GM20000 (cell line): ENCODE measurements at places on chromosomes 1 and 21.

GRCh38 chr1:25531082-25531461 is 12.3 kb upstream of the LDLRAP1 start:
- no peak for DNase-seq

DNA sequence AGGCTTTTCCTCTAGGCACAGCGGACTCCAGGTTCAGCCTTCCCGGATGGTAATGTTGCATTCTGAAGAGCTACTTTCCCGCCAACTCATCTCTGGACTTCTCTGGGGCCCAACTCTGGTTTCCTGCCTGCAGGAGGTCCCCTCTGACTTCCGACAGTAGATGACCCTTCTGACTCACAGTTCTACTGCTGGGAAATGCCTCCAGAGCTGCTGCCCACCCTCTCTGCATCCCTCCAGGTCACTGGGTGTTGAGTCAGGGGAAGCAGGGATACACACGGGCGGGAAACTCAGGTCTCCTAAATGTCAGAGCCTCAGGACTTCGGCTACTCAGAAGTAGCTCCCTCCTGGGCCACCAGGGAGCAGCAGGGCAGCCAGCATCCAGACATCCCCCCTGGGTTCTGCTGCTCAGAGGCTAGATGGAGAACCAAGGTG is 2.1 kb upstream of the KIF21B start:
- peak; percentile 58 for DNase-seq

GRCh38 chr1:78549891-78550290 is 59.1 kb downstream of the PTGFR start:
- no peak for DNase-seq

DNA sequence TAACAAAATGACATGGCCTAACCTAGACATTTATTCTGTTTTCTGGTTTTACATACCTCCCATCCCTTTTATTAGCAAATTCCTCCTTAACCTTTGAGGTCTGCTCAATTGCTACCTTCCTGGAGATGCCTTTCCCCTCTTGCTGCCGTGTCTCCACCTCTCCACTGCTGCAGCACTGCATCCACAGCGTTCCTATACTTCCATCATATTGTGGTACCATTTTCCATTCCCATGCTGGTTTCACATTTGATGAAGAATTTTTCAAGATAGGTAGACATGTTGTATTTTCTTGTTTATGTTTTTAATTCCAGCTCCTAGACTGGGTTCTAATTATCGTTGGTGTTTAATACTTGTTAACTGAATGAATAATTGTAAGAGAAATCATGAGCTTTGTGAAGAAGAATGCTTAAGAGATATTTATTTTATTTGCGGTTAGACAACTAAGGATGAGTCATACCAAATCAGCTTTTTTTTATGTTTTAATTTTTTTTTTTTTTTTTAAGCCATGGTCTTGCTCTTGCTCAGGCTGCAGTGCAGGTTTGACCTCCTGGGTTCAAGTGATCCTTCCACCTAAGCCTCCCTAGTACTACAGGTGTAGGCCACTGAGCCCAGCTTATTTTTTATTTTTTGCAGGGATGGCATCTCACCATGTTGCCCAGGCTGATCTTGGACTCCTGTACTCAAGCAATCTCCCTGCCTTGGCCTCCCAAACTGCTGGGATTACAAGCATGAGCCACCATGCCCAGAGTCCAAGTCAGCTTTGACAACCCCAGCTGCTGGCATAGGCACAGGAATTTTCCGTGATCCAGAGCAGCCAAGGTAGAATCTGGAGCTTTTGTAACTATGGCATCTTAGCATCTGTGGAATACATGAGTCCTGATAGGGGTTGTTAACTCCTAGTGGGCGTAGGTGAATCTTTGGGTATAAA is 44.0 kb downstream of the ATP6V1G3 start:
- no peak for DNase-seq

DNA sequence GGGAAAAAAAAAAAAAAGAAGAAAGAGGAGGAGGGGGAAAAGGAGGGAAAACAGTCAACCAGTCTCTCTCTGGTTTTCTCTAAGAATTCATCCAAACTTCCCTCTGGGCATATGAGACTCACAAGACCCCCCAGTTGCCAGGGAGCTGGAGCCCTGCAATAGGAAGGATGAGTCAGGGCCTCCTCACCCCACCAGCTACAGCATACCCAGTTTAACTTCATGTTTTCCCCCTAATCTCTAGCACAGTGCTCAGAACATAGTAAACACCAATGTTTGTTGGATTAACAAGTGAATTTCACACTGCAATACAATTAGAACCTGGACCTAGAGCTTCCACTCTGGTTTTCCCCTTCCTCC is 7.8 kb downstream of the F11R start:
- no peak for DNase-seq

DNA sequence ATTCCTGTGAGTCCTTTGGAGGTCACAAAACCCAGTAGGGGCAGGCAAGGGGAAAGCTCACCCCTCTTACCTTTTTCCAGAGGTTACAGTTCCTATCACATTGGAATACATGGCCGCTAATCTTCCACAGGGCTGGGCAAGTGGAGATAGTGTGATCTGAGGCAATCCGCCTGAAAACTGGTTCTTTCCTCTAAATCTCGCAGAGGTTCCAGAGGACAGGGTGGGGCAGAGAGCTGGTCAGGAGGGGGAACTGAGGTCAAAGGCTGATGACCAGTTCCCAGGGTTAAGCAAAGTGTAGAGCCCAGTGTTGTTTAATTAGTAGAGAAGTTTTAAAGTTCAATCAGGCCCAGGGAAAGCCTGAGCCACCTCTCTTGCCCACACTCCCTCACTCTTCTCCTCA is at the start of gene SERPINC1:
Gene SERPINC1, minus strand, starts transcription at position 179 of the 400 bp plus-strand sequence. Its CDS starts 68 bp downstream, at position 111.
- no peak for DNase-seq

DNA sequence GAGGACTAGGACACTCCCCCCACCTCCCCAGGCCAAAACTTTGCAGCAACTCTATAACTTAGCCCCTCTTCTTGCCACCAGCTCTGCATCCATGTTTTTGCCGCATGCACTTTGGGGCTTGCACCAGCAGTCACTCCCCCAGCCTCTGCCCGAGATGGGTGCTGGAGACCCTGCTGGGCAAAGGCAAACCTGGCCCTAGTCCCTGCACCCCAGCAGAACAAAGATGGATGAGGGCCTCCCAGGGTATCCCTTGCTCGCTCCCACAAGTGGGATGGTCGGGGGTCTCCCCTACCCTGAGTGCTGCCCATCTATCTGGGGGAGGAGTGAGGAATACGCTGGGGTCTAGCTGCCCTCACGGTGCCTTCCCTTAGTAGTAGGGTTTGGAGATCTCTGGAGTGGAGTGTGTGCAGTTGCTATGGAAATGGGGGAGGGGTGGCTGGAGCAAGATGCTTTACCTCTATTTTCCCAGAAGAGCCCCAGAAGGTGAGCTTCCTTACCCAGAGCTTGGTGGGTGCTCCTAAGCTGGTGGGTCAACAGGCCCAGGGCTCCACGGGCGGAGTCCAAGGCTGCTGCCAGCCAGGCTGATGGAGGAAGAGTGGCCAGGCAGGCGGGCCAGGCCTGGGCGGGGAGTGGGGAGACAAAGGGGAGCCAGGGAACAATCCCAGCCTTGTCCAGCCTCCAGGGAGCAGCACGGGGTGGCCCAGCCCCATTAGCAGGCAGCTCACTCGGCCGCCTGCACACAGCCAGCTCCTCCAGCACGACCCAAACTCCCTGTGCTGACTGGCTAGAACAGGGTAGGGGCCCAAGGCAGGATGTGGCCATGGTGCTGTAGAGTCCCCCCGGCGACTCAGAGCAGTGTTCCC is at the start of gene PAQR6:
Gene PAQR6, minus strand, starts transcription at position 597 of the 863 bp plus-strand sequence. CDS start 1,325 bp downstream, outside the sequence.
- DNase-seq, result no peak

DNA sequence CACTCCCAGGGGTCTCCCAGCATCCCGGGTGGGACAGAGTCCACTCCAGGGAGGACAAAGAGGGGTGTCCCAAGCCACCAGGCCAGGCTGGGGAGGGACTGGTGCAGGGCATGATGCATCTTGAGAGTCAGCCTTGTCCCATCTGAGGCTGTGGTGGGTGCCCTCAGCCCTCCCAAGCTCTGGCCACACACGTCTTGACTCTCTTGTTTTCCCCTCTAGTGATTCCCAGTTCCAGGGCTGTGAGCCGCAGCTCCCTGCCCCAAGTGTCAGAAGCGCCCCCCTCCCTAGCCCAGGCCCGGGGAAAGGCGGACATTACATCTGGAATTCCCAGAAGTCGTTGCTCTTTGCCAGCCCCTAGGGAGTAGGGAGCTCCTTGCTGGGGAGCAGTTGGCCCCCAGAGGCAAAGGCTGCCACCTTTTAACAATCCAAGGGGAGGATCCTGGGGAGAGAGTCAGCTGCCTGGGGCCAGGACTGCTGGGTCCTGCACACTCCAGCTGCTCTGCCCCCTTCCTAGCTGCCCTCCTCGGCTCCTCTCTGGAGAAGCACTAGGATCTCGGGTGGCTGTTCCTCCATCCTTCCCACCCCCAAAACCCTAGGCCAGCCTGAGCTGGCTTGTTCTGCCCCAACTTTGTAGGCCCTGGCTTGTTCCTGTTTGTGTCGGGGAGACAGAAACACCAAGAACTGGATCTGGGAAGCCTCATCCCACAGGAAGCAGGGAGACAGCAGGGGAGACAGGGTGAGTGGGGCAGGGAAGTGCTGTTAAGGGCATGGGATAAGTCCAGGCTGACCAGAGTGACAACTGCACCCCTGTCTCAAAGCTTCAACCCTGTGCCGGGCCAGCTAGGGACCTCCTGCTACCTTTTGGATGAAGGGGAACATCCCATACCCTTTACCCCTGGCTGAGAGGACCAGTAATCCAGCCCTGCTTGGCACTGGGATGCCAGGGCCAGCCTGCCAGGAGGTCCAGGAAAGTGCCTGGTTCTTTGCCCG is 3.2 kb upstream of the PTPN7 start:
- no peak for DNase-seq

- DNase-seq, result peak; percentile 72
Observed at GRCh38 chr1:26991310-26992116, 2.0 kb upstream of the TRNP1 start.

DNA sequence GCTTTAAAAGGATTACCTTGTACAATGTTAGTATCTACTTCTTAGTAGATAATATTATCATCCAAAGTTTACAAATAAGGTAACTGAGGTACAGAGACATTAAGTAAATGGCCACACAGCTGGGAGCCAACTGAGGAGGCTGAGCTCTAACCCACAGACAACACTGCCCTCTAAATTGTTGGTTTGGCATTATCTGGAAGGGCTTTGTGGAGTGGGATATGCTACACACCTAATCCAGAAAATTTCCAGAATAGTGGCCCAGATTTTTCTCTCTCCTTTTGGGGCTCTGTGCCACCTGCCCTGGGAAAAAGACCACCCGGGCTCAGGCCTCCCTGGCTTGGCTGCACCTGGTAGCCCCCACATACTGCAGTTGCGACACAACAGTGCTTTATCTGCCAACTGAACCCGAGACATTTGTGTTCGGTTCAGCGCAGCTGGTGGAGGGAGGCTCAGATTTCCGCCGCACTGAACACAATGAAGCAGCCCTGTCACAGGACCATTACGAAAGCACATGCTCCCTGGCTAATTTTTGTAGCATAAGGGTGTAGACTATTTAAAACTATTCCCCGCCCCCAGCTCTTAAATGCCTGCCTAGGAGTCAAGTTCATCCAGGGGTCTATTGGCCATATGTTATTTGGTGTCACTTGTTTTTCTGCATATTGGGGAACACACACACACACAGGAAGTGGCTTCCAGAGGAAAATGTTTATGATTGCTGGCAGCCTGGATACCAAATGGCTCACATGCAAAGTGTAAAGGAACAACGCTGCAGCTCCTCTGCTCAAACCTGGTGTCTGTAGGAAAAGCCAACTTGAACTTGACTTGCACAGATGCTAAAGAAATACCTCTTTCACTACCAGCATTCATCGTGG is 92.3 kb upstream of the ESRRG start:
- DNase-seq, result no peak

- DNase-seq, result no peak
Observed at GRCh38 chr1:215539803-215540570, 27.1 kb upstream of the KCTD3 start.

- DNase-seq, result no peak
Observed at GRCh38 chr1:3557366-3557765, 53.9 kb downstream of the MEGF6 start.

DNA sequence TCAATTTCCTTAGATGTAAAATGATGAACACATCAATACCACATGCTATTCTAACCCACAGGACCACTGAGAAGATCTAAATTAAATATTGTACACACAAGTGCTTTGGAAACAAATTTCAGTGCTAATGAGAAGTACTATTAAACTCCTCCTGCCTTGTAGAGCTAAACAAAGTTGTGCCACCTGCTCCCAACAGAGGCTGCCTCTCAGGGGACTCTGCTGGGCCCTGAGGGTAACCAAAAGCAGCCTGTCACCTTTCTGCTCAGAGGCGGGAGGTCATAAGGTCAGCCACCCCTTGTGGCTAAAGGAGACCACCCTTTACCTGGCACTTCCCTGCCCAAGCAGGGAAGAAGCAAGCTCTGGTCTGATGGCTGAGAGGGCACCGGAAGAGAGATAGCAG is 6.3 kb downstream of the SLC9A1 start:
- DNase-seq, result no peak
